ENCODE measurements at places on chromosomes 11 and 22. TPM values are rescaled to one million over a fixed set of nuclear protein-coding genes. Genes with fewer than 3 reads are reported as not detected.

DNA sequence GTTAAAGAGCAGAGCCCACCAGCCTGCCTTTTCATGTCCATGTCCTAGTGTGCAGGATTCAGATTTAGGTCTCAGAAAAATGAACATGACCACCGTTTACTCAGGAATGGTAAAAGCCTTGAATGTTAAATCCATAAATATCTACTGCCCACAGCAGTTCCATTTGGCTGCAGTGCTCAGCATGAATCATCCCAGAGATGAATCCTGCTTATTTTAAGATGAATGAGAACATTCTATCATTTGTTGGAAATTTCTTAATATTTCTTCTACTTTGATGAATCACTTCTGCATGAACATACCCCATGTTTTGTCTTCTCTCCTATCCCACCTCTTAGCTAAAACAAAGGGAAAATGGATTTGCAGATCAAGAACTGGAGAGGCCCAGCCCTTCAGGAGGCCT is 47.5 kb upstream of the AQP11 start:
- DNase-seq, result no peak

DNA sequence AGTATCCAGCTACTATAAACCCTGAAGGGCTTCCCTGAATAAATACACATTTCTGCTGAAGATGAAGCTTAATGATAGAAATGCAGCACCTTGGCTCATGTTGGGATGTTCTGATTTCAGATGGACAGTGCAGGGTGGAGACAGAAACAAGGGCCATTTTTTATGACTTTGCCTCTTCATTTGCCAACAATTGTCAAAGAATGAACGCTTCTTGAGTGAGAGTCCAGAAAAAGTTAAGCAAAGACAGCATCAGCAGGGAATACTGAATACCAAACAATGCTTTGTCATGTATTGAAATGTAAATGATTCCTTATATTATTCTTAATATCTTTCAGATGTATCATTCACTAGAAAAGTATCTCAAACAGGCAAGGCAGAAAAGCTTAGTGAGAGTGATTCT is 84.9 kb downstream of the TRPC6 start:
- no peak for DNase-seq

- DNase-seq, result no peak
These were observed 323.0 kb upstream of the CCDC90B start for GRCh38 chr11:83609191-83609590.

DNA sequence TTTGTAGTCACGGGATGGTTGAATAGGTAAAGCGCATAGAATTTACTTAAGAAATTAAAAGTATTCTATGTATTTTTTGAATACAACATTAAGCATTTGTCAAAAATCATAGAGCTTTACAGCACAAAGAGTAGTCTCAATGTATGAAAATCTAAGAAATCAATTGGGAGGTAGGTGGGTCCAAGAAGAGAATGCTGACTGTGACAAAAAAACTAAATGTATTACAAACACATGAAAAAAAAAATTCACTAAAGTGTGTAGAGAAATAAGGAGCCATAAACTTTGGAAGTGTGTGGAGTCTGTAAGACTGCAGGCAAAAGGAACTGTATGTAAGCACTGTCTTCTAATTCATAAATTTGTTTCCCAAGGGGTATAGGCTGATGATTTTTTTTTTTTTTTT is 558.3 kb downstream of the JRKL start:
- no peak for DNase-seq

DNA sequence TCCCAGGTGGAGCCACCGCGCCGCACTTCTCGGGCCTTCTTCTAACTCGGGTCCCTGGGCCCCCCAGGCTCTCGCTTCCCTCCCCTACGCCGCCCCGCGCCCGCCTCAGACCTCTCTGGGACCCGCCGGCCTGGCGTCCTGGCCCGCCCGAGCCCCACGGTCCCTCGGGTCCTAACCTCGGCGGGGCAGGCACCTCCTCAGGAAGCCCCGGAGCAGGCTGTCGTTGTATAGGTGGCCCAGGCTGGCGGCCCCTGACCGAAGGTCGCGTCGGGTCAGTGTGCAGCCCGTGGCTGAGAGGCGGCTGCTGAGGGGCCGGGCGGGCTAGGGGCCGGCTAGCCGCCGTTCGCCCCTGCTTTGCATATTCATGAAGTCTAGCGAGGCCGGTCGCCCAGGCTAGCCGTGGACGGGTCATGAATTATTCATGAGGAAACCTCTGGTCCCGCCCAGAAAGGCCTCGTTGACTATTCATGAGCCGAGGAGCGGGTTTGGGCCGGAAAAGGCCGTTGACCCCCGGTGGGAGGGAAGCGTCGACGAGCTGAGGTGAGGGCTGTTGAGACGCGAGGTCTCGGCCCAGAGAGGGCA is at the start of gene HORMAD2:
Gene HORMAD2, plus strand, starts transcription at position 513 of the 582 bp plus-strand sequence. CDS start 13,489 bp downstream, outside the sequence.
- DNase-seq, result no peak

DNA sequence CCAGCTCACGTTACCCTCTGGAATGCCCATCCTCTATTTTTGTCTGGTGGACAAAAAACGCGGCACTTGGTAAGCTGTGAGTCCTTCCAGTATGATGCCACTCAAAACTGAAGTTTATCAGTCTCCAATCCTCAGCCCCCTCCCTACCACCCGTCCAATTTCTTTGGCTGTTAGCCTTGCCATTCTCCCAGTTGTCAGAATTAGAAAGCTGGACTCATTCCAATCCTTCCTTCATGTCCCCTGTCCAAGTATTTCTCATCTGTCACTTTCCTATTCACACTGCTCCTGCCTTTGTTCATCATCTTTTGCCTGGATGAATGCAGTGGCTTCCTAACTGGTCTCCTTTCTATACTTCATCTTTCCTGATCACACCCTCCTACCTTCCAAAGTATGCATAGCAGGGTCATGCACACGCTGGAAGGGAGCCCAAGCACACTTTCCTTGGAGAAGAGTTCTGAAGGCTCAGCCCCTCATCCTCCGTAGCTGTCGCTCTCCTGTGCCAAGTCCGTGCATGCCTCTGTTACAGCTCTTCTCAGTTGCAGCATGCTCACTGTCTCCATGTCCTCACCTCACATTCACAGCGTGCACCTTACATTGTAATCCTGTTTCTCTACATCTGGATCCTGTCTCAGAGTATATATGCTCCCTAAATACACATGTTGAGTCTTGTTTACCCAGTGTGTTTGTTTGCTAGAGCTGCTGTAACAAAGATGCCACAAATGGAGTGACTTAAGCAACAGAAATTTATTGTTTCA is 19.4 kb downstream of the APLP2 start:
- DNase-seq, result no peak

GRCh38 chr11:114713756-114714155 is 35.4 kb downstream of the NXPE2 start:
- DNase-seq, result no peak

- no peak for DNase-seq
These were observed 13.6 kb upstream of the MS4A15 start for GRCh38 chr11:60743058-60743457.

DNA sequence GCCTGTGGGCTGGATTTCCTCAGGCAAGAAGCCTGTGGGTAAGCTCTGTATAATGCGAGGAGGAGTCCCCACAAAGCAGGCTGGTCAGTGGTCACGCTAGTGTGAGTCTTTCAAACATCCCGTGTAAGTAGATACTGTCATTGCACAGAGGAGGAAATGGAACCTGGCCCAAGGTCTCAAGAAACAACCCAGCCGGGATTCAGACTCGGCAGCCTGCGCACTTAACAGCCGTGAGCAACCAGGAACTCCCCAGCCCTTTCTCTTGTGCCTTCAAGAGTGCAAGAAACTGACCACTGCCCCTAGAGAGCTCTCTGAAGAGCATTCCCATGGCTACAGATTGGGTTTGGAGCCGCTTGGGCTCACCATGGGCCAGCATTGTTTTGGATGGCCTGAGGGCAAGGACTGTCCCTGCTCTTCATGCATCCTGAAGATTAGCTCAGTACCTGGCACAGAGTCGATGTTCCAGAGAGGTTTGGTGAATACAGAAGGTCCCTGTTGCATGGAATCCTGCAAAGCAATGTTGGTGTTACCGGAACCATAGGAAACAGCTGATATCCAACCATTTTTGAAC is 6.0 kb downstream of the MPST start:
- no peak for DNase-seq

The BIK gene
- not detected for total RNA-seq

The OR4C45 gene
- total RNA-seq, result not detected

The TUBA8 gene
- total RNA-seq, result 7.5 TPM
